ENCODE measurements at places on chromosomes 7 and 10. TPM values are rescaled to one million over a fixed set of nuclear protein-coding genes. Genes with fewer than 3 reads are reported as not detected.

GRCh38 chr10:79413196-79413595, 32.2 kb downstream of the ZCCHC24 start:
- DNase-seq: no peak

CALML3 gene
- total RNA-seq: under 0.01 TPM

GRCh38 chr7:151440799-151441445, 981 bp upstream of the CRYGN start:
- DNase-seq: no peak

GRCh38 chr10:29828956-29829355, 194.2 kb upstream of the SVIL start:
- DNase-seq: no peak
